ENCODE measurements at places on chromosomes 7 and 10.

- DNase-seq, result peak; percentile 60
Observed at GRCh38 chr10:125023255-125023654, 81.3 kb downstream of the ZRANB1 start.

DNA sequence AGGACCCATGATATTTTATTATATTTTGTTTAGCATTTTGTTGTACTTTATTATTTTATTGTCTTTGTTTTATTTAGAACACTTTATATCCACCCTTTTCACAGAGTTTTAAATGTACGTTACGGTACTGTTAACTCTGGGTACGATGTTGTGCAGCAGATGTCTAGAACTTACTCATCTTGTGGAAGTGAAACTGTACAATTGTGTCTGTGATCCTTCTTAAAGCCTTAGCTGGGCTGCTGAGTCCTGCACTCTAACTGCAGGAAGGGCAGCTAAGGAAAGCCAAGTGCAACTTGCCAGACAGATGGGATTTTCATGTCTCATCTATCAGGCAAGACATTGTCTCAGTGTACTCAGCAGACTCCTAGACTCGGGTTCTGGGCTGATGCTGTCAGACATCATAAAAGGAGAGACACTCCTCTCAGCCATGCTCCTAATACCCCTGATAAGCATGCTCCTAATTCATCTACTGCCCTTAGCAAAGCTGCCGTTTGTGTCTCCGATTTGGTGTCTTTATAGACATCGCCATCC lies 14.6 kb upstream of the INSYN2A start:
- no peak for DNase-seq

DNA sequence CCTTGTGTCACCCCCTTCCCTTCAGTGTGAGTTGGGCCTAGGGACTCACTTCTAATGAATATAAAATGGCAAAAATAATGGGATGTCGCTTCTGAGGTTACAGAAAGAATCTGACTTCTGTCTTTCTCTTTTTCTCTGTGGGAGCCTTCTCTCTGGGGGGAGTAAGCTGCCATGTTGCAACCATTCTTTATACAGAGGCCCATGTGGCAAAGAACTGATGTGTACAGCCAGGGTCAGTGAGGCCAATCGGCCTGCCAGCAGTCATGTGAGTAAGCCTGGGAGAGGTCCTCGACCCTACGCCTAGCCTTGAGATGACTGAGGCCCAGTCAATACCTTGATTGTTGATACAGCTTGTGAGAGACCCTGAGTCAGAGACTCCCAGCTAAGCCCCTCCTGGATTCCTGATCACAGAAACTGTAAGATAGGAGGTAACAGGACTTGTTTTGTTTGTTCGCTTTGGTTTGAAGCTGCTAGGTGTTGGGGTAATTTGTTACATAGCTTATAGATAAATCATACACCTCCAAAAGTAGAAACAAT lies 1.7 kb downstream of the TCAF1 start:
- DNase-seq, result peak; percentile 65

DNA sequence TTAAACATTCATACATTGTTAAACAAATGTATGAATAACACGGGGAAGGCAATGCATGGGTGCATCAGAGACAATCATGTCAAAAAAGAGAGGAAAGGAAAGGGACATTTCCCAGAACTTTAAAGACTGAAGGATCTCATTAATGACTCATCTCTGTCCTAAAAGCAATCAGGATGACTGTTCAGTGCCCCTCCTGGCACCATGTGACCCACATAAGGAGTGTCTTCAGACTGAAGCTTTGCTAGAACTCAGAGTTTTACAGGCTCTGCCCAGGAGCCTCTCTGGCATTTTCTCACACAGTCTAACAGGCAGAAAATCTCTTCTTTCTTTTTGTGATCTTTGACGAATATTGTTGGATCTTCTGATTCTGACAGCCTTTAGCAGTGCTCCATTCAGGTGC lies 315.3 kb downstream of the OTUD1 start:
- no peak for DNase-seq

GRCh38 chr10:24707445-24707844 lies 16.2 kb downstream of the ARHGAP21 start:
- no peak for DNase-seq

DNA sequence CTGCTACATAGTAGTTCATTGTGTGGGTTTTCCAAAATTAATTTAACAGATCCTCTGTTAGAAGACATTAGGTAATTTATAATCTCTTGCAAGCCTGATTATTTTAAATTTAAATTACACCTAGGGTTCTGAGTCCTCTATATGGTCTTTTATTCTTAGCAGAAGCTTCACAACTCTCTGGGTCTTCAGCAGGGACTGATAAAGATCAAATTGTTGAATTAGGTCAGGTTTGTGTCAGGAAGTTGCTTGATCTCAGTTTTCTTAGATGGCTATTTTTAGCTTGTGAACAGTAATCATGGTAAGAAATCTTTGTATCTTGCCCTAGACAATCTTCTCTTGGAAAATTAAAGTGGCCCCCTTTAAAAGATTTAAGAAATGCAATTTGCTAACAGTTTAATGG lies 183.1 kb upstream of the HDAC9 start:
- DNase-seq, result no peak

DNA sequence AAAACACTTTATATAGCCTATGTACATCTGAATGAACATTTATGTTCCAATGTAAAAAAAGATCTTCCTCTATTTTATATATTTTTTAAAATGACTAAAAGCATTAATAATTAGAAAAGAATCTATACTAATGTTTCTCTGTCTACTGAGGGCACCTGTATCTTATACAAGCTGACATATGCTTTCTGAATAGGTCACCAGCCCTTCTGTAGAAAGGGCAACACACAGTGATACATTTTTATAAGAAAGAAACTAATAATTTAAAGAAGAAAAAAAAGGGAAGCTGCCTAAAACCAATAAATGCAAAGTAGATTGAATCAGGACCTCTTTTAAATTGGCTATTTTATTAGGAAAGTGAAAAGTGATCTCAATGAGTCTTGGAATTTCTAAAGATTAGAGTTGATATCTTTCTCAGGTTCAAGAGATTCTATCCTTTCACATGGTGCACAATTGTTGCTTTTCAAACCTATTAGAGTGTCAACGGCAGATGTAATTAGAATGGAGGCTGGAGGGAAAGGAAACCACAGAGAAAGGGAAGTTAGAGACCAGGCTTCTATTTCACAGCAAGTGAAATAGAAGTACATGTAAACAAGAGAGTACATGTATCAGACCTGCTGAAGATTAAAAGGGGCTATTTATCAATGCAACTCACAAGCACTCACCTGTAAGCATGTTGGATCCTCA lies 6.3 kb downstream of the MTPN start:
- DNase-seq, result no peak

DNA sequence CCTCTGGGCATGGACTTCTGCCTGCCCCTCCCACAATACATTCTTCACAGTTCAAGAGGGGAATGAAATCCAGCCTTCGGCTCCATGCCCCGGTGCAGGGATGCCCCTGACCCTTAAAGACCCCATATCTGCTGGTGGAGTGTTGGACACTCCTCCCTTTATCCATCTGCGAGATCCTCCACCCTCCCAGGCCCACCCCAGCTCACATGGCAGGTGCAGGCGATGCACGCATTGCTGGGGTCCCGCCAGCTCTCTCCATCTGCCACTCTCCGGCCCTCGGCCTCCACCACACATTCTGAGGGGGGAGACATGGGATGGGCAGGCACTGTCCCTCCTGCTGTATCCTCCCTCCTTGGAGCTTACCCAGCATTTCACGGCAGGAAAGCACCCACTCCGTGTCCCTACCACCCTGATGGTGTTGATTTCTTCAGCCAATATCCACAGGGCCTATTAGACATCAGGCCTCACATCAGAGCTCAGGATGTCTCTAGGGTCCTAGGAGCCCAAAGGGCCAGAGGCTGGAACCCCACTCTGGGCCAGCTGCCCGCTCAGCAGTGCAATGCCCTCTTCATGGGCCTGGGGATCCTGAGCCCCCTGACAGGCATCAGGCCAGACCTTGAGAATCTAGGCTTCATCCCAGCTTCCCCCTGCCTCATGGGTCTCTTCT lies 18.3 kb downstream of the ATP6V1F start:
- DNase-seq, result no peak

DNA sequence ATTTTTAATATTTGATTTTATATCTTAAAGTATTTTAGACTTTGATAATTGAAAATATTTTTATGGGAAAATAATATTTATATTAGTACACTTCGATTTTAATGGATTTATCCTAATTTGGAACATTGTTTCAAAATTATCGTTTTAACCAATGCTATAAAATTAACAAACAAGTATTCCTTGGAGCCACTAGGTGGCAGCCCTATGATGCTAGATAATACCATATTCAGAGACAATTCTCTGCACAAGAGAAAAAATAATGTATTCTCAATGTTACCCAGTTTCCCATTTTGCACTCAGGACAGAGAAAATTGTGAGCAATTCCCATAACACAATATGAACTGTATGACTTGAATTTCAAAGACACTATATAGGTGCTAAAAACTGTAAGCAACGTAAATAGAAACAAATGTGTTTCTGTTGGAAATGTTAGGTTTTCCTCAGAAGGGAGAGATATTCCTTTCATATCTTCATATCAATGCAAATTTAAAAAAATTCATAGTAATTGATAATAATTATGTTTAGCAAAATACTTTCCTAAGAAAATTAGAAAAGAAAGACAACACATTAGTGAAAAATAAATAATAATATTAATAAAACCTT lies 237.8 kb downstream of the SEMA3E start:
- peak; percentile 16 for DNase-seq

DNA sequence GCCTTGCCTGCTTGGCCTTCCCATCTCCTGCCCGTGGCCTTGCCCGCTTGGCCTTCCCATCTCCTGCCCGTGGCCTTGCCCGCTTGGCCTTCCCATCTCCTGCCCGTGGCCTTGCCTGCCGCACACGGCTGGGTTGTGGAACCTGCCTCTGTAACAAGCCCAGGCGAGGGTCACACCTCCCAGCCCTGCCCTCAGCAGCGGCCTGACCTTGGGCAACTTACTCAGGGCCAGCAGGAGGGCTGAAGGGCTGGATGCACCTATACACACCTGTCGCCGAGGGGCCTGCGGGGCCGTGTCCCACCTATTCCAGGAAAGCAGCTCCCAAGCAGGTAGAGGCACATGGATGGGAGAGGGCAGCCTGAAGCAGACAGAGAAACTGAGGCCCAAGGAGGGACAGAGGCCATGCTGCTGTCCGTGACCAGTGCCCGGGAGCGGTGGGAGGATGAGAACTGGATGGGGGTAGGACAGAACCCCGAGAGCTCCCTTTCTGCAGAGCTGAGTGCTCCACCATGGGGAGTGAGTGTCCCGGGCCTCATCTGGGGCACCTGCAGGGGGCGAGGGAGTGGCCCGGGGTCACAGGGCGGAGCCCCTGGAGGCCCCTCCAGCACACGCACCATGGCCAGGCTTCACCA lies 277.6 kb downstream of the ELFN1 start:
- DNase-seq, result no peak

DNA sequence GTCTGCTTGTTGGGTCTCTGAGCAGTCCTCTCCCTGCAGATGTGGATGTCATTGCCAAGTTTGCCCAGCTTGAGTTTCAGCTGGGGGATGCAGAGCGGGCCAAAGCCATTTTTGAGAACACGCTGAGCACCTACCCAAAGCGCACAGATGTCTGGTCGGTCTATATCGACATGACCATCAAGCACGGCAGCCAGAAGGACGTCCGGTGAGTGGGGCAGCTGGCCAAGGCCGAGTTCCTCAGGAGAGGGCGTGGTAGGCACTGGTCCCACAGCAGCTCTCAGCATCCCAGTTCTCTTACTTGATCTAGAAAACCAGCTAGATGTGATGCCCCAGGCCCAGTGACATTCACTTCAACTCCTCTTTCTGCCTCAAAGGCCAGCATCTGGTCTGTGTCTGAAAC lies 7.7 kb downstream of the CALHM2 start:
- DNase-seq, result no peak

Measured in large intestine (tissue), 12 donors.